A673 (cell line): ENCODE measurements at places on chromosomes 7 and 10. TPM values are rescaled to one million over a fixed set of nuclear protein-coding genes. Genes with fewer than 3 reads are reported as not detected.
A peak's percentile ranks its signal among the peaks of the same experiment; 100 is the strongest.

- no peak overlapping the region for H3K4me3 ChIP-seq
- peaks cover 62% of the 10 kb centered on the region for H3K4me1 ChIP-seq
- peak; percentile 38 for DNase-seq
- H3K36me3 ChIP-seq, result no peaks in the 10 kb centered on the region
- no peaks in the 10 kb centered on the region for H3K27me3 ChIP-seq
These were observed 56.2 kb downstream of the SEMA3A start for GRCh38 chr7:84138411-84138810.

GRCh38 chr7:64887756-64888508 lies 15.1 kb upstream of the ZNF273 start:
- no peaks in the 10 kb centered on the region for H3K36me3 ChIP-seq
- H3K27ac ChIP-seq, result no peak overlapping the region
- no peaks in the 10 kb centered on the region for H3K27me3 ChIP-seq
- H3K4me3 ChIP-seq, result peak overlapping the region; percentile 13

GRCh38 chr10:78515038-78515872 lies 481.6 kb downstream of the RPS24 start:
- H3K36me3 ChIP-seq, result no peaks in the 10 kb centered on the region
- no peaks in the 10 kb centered on the region for H3K27me3 ChIP-seq
- no peak for DNase-seq
- H3K4me1 ChIP-seq, result no peaks in the 10 kb centered on the region
- no peak overlapping the region for H3K4me3 ChIP-seq
- H3K27ac ChIP-seq, result no peak overlapping the region

GRCh38 chr10:5570979-5571810 lies 46.4 kb downstream of the CALML3 start:
- no peak overlapping the region for H3K4me3 ChIP-seq
- no peak overlapping the region for H3K27ac ChIP-seq
- no peaks in the 10 kb centered on the region for H3K4me1 ChIP-seq
- H3K36me3 ChIP-seq, result no peaks in the 10 kb centered on the region

DNA sequence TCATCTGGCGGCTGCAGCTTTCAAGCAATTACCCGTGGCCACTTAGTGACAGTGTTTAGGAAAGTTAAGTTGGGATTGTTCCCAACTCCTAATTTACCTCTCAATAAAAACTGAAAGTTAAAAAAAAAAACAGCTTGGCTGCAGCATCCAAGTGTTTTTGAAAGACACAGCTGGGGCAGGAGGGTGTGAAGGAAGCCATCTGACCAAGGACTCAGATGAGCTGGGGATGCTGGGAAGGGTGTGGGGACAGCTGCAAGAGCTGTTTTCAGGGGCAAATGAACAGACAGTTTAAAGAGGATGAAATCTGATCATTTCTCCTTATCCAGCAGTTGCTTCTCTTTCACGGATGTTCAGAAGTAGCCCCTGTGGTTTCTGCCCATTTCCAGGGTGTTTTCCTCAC lies 129.2 kb upstream of the CDCA7L start:
- no peak overlapping the region for H3K4me3 ChIP-seq
- no peak overlapping the region for H3K27ac ChIP-seq
- no peak for DNase-seq
- no peaks in the 10 kb centered on the region for H3K4me1 ChIP-seq

DNA sequence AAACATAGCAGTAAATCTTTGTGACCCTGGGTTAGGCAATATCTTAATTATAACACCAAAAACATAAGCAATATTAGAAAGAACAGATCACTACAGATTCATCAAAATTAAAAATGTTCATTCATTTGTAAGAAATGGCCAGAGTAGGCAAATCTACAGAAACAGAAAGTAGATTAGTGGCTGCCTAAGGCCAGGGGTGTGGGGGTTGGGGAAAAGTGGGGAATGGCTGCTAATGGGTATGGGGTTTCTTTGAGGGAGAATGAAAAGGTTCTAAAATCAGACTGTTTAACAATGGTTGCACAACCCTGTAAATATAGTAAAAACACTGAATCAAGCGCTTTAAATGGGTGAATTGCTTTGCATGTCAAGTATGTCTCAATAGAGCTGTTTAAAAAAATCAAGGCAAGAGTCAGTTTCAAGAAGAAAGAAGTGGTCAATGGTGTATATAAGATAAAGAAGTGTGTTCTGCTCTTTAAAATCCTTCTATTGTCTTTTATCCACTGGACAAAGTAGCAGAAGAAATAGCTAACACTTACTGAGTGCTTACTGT lies 42.6 kb downstream of the CDK6 start:
- H3K27ac ChIP-seq, result no peak overlapping the region
- no peaks in the 10 kb centered on the region for H3K36me3 ChIP-seq
- no peak overlapping the region for H3K4me3 ChIP-seq
- no peaks in the 10 kb centered on the region for H3K27me3 ChIP-seq
- no peak for DNase-seq
- peaks cover 32% of the 10 kb centered on the region for H3K4me1 ChIP-seq

DNA sequence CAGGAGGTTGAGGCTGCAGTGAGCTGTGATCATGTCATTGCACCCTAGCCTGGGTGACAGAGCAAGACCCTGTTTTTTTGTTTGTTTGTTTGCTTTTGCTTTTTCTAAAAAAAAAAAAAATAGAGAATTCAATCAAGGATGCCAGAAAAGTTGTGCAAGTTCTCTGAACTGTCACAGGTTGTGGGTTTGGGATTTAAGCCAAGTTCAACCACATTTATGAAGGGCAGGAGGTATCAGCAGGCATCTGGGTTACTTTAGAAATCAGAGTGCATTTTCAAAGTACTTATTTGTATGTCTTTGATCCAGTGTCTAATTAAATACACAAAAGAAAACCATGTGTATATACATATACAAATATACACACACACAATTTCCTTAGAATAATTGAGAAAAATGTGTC lies 151.2 kb upstream of the MINDY3 start:
- no peaks in the 10 kb centered on the region for H3K36me3 ChIP-seq
- H3K27ac ChIP-seq, result no peak overlapping the region
- no peaks in the 10 kb centered on the region for H3K4me1 ChIP-seq
- peaks cover 19% of the 10 kb centered on the region for H3K27me3 ChIP-seq

DNA sequence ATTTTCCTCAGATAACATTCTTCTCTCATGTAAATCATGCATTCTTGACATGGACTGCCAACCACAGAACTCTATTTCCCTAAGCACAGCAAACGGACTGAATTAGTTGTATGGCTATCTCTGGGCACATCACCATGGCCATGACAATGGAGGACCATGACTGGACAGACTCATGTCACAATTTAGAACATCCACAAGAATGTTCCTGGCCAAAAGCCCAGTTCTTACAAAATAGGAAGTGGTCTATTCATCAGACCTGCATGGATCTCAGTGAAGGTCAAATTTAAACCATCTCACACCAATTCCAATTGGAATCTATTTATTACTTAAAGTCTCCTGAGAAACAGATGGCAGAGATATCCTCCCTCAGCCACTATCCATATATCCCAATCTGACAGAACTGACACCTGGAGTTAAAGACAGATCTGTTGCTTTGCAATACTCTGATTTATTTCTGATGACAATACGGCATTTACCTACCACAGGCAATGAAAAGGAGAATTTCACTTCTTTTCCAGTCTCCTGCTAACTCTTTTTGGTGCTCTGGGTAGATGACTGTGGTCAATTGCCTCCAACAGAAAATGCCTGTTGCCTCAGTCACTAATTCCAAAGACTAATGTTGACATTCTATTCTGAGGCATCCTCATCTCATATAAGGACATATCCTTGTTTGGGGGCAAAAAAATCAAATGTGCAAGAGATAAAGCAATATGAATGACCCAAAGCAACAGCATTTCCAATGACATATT lies 254.8 kb downstream of the HTR7 start:
- H3K36me3 ChIP-seq, result no peaks in the 10 kb centered on the region
- no peak for DNase-seq
- H3K27ac ChIP-seq, result no peak overlapping the region
- H3K4me3 ChIP-seq, result no peak overlapping the region

- no peak overlapping the region for H3K27ac ChIP-seq
- no peaks in the 10 kb centered on the region for H3K4me1 ChIP-seq
- H3K4me3 ChIP-seq, result no peak overlapping the region
These were observed 66.9 kb upstream of the DOCK1 start for GRCh38 chr10:126838316-126838715.

DNA sequence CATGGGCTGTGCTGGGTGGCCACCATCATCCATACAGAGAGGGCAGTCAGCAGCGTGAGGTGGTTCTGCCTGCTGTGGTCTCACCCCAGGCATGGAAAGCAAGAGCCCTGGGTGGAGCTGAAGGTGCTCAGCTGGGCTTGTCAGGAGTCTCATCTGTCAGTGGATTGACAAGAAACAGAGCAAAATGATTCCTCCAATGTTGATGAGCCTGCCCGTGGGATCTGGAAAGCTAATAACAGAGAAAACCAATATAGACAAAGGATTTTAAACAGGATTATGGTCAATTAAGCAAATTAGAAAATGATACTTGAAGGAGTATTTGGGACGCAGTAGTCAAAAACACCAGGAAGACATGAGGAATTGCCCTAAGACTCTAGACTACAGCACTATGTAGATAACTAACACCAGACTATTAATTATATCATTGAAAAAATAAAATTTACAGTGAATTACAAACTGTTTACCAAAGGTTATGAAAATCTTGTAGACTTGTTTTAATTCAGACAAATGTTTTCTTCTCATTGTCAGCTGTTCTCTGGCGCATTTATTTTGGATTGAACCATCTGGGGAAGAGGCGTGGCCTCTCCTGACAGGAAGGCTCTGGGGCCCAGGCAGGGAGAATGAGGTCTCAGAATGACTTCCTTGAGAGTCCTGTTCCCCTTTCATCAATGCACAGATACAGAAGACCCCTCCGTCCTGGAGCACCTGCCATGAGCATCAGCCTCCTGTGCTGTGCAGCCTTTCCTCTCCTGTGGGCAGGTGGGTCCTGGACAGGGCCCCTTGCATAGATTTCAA lies 211.2 kb upstream of the PRSS58 start:
- H3K4me3 ChIP-seq, result no peak overlapping the region
- no peaks in the 10 kb centered on the region for H3K4me1 ChIP-seq
- H3K27me3 ChIP-seq, result no peaks in the 10 kb centered on the region
- H3K27ac ChIP-seq, result no peak overlapping the region

- no peaks in the 10 kb centered on the region for H3K27me3 ChIP-seq
- no peak overlapping the region for H3K4me3 ChIP-seq
- H3K4me1 ChIP-seq, result peaks cover 30% of the 10 kb centered on the region
These were observed 5.0 kb downstream of the TWIST1 start for GRCh38 chr7:19112274-19113001.

- no peaks in the 10 kb centered on the region for H3K4me1 ChIP-seq
- DNase-seq, result no peak
- no peaks in the 10 kb centered on the region for H3K27me3 ChIP-seq
These were observed 88.3 kb upstream of the ANTXRL start for GRCh38 chr10:46198516-46198915.

DNA sequence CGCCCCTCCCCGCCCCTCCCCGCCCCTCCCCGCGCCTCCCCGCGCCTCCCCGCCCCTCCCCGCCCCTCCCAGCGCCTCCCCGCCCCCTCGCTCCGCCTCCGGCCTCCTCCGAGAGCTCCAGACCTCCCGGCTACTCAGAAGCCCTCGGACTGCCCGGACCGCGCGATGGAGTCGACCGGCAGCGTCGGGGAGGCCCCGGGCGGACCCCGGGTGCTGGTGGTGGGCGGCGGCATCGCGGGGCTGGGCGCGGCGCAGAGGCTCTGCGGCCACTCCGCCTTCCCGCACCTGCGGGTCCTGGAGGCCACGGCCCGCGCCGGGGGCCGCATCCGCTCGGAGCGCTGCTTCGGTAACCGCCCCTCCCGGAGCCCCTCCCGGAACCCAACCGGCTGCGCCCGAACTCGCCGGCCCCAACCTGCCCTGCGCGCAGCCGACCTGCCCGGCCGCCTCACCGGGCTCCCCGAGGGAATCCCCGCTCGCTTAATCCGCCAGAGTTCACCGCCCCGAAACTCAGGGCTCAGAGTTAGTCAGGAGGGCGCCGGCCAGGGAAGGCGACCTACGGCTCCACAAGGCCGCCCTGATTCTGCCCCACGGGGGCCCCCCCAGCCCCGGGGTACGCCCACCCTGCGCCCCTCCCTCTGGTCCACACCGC lies at the start of gene PAOX:
Gene PAOX, plus strand, starts transcription at position 111 of the 649 bp plus-strand sequence. Its CDS starts 55 bp downstream, at position 166.
- H3K36me3 ChIP-seq, result no peaks in the 10 kb centered on the region
- H3K27ac ChIP-seq, result no peak within 1 kb of the TSS
- no peak for DNase-seq

DNA sequence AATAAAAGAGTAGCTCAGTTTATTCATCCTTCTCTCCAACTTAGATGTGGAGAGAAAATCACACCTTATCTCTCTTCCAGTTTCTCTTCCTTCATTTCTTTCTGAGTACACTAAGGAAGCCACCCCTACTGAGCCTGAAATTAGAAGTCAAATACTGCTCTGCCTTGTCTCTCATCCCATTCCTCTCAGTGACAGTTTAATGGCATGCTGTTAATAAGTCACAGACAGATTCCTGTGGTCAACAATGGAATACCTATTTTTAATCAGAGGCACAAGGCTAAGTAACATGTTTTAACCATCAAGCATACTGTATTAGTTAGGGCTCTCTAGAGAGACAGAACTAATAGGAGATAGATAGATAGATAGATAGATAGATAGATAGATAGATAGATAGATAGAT lies 253.2 kb downstream of the HTR7 start:
- H3K27me3 ChIP-seq, result no peaks in the 10 kb centered on the region
- H3K36me3 ChIP-seq, result no peaks in the 10 kb centered on the region
- DNase-seq, result no peak

DNA sequence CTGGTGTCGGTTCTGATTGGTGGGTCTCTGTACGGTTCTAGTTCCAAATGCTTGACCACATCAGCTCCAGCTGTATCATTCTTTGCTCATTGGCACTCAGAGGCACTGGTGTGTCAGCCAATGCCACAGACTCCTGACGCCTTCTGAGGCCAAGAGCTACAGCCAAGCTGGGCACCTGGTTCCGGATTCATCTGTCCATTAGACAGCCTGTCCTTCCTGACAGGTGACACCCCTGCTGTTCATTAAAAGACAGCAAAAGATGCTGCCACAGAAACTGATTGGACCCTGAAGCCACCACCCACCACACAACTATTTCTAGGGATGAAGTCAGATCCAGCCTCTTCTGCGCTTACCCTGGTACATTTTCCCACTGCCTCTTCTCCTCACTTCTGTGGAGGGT lies 35.6 kb downstream of the COL13A1 start:
- no peak for DNase-seq
- H3K36me3 ChIP-seq, result no peaks in the 10 kb centered on the region
- H3K27ac ChIP-seq, result no peak overlapping the region
- H3K27me3 ChIP-seq, result no peaks in the 10 kb centered on the region
- no peak overlapping the region for H3K4me3 ChIP-seq

GRCh38 chr10:79170993-79171392 lies 102.2 kb downstream of the ZMIZ1 start:
- no peaks in the 10 kb centered on the region for H3K27me3 ChIP-seq
- H3K4me3 ChIP-seq, result no peak overlapping the region
- DNase-seq, result no peak
- no peaks in the 10 kb centered on the region for H3K4me1 ChIP-seq

GRCh38 chr10:98029149-98030092 lies 1.0 kb downstream of the CRTAC1 start:
- H3K27ac ChIP-seq, result no peak overlapping the region
- no peaks in the 10 kb centered on the region for H3K36me3 ChIP-seq
- peaks cover 9% of the 10 kb centered on the region for H3K4me1 ChIP-seq
- H3K4me3 ChIP-seq, result peak overlapping the region; percentile 23
- no peak for DNase-seq

AKR1D1 gene
- not detected in 2 replicates for total RNA-seq

TMEM243 gene
- total RNA-seq, result 24.5 and 25.8 TPM in 2 replicates

GRID2IP gene
- total RNA-seq, result 0.13 TPM in 1 of 2 replicates, not detected in the other

TMEM196 gene
- not detected in 2 replicates for total RNA-seq

HPS6 gene
- total RNA-seq, result 12.6 and 15.7 TPM in 2 replicates

CPN1 gene
- total RNA-seq, result not detected in 2 replicates

TMEM72 gene
- 0.80 and 1.4 TPM in 2 replicates for total RNA-seq

GIMAP5 gene
- 0.58 TPM in 1 of 2 replicates, not detected in the other for total RNA-seq
